ENCODE measurements at places on chromosomes 7 and 10.

- no peak for DNase-seq
These were observed 68.9 kb downstream of the C10orf143 start for GRCh38 chr10:130041451-130042371.

- no peak for DNase-seq
These were observed 67.3 kb downstream of the GLCCI1 start for GRCh38 chr7:8035647-8036518.

DNA sequence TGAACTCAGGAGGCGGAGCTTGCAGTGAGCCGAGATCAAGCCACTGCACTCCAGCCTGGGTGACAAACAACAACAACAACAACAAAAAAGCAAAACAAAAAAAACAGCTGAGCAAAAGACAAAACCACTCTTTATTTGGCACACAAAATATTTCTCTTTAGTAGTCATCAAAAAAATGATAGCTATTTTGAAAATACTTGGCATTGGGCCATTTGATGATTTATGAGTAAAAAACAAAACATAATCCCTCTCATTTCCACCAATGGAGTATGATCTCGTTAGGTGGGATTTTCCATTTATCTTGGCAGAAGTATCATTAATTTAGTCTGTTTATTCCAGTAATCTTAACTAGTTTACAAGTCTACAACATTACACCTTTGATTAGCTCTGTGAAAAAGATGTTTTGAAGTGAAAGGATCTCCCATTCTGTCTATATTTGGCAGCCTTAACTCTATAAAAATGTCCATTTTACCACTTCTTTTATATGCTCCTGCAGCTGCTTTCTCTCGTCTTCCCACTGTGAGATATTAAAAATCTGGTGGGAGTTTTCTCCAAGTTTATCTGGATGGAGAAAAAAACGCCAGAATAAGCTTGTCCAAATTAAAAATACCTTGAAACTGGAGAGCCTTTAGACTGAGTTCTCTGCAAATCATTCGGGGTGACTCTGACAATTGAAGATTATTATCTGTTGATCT is 58.8 kb upstream of the AGMO start:
- no peak for DNase-seq

GRCh38 chr10:6973899-6974298 is 393.8 kb upstream of the PRKCQ start:
- no peak for DNase-seq

GRCh38 chr10:21257919-21258318 is 267.6 kb downstream of the SKIDA1 start:
- no peak for DNase-seq

GRCh38 chr7:106281585-106282318 is 3.0 kb downstream of the NAMPT start:
- DNase-seq: peak; percentile 25

DNA sequence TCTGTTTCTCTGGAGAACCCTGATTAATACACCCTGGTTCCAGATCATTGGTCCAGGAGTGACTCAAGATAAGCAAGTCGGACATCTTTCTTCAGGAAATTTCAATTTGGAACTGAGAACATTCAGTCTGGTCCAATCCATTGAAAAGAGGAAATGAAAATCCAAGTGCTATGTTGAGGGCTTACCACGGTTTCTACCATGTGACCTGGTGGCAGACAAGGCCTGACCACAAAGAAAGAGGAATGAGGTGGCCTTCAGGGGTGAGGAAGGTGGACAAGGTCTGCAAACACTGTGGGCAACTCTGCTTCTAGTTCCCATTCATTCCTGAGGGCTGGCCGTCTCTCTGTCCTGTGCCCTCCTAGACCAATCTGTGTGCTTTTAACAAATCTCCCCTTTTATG is 149.2 kb upstream of the GHITM start:
- DNase-seq: no peak

GRCh38 chr10:63522277-63522687 is 1.1 kb downstream of the REEP3 start:
- no peak for DNase-seq

DNA sequence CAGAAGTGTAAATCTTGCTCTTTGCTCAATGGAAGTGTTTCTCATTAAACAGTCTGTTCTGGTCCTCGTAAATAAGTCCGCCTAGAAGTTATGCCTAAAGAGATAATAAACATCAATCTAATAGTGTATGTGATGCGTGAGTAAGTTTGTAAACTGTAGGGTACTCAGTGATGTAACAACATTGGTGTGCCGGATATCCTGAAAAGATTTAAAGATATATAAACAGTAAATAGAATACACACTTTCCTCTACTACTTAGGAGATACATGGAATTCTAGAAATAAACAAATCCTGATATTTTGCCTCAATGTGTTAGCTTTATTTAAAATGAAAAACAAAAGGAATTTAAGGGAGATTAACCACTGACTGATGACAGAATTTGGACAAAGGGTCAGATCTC is 123.5 kb downstream of the AHR start:
- DNase-seq: no peak

DNA sequence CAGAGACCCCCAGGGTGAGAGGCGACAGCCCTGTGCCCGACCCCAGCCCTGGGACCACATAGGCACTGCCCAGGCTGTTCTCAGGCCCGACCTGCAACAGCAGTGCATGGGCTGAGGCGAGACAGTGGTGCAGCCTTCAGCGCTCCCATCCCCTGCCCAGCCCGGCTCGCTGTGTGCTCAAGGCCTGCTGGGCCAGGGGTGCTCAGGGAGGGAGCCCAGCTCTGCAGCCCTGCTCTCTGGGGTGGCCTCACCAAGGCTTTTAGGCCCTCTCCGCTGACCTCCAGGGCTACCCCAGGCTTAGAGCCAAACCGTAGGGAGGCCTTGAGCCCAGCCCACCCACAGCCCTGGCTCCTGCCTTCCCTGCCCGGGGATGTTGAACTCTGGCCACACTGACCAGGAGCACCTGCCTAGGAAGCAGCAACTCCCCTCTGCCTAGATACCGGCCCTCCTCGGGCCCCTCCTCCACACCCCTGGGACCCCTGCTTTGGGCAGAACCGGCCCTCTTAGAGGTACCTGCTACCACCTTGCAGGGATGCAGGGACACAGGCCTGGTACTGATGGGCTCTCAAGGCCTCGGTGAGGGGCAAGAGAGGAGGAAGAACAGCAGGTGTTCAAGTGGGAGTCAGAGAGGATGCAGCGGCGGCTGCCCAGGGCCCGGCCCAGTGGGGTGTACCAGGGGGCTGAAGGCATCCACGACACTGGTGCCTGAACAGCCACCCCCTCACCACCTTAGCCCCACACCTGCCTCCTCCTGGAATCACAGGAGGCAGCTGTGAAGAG is 231.5 kb downstream of the ELFN1 start:
- DNase-seq: no peak

DNA sequence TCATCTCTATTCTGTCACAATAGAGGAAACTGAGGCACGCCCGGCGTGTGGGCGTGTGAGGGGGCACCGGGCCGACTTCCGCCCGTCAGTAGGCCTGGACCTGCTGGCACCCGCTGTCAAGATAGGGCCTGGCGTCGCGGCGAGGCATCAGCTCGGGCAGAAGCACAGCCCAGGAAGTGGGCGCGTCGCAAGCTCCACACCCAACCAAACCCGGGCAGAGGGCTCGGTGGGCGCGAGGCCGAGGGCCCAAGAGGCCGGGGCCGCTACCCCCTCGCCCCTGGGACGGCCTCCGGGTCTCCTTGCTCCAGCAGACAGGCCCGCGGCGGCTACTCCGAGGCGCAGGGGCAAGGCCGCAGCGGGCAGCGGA is 91.2 kb downstream of the SPAG6 start:
- DNase-seq: no peak

GRCh38 chr10:28111712-28112111 is 112.8 kb upstream of the ODAD2 start:
- DNase-seq: no peak

DNA sequence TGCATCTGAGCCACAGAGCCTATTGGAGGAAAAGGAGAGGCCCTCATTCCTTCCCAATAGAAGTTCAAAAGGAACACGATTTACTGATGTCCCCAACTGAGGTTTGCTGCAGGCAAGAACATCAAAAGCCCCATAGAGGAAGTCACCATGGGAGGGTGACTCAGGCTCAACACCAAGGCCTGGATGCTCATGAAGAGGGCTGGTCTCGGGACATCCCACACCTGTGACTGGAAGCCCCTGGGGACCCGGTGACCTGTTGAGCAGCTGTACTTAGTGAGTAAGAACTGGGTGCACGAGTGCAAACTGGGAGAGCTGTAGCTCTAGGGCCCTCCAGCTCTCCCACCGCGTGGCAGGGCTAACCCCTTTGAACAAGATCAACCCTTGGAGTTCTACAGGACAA is 38.0 kb downstream of the CYTH3 start:
- peak; percentile 13 for DNase-seq

GRCh38 chr7:114710499-114710898 is 211.4 kb upstream of the MDFIC start:
- DNase-seq: no peak

GRCh38 chr7:115754226-115754625 is 276.3 kb downstream of the TFEC start:
- DNase-seq: no peak

GRCh38 chr7:5424749-5425506 is 1.3 kb upstream of the TNRC18 start:
- no peak for DNase-seq

DNA sequence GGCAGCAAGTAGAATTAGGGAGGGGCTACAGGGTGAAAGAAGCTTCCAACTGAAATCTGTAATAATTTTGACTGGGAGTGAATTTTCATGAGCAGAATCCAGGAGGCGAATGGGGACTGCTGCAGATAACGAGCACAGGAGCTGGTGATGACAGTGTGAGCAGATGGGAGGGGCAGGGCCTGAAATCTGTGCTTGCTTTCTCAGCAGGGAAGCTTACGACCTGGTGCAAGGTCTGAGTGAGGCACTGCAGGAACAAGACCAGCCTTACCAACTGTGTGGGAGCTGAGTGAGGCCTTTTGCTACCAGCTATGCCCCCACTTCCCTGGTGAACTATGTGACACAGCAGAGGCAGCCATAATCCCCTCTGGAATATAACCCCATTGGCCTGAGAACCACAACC is 109.8 kb downstream of the HPSE2 start:
- no peak for DNase-seq

DNA sequence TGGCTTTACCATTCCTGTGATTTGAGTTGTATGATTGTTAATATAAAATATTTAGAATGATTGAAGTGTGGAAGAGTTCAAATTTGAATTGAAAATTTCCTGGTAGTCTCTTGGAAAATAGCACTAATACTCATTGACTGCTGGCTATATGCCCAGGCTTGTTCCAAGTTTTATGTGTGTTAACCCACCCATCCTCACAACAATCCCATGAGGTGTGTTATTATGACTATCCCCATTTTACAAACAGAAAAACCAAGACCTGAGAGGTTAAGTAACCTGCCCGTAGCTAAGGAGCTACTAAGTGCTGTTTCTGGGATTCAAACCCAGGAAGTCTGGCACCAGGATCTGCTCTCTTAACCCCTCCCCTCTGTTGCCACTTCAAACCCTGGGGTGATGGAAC is 213.9 kb downstream of the CREB5 start:
- no peak for DNase-seq

DNA sequence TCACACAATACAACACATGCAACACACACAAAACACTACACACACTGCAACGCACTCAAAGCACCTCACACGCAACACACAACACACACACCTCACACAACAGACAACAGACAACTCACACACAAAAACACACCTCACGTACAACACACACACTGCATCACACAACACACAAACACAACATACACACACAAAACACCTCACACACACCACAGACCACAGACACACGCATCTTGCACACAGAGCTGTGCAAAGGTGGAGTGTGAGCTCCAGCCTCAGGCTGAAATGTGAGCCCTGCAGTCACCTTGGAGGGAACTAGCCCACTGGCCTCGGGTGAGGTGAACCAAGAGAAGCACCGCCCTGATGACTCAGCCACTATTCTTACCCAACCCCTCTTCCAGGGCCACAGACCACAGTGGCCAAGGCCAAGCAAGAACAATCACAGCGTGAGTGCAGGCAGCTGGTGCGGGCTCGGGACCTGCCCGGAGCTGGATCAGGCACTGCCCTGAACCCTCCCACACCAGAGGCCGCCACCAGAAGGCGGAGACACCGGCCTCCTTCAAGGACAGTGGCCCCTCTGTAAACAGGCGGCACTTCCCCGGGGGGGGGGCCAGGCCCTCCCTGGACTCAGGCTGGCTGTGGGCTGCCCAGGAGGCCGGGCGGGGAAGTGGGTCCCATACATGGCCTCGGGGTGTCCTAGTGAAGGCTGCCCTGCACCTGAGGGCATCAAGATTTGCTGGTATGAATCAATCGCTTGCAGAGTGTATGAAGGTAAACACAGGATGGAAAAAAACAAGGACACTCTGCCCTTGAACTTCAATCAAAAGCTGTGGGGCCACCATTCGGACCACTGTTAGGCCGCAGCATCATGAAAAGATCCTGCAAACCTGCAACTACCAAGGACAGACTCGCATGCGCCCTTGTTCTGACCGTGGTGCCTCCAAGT is 106.7 kb downstream of the TNS3 start:
- DNase-seq: no peak

DNA sequence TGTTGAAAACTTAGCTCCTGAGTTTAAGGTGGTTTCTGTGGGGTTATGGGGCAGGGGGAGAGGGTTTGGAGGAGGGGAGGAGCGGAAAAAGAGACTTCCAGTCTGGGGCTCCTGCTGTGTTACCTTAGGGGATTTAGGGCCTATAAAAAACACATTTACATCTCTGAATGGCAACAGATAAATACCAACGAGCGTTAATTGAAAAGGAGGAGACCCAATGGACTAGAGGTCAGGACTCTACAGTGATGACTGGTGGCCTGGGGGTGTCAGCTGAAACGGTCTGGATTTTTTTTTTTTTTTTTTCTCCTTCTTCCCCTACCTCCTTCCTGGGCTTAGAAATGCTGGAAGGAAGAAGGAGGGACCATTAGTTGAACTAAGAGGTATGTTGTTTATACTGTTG is 47.4 kb downstream of the AUTS2 start:
- DNase-seq: no peak

GRCh38 chr10:52688899-52689298 is 83.7 kb downstream of the MBL2 start:
- DNase-seq: no peak

- no peak for DNase-seq
These were observed 1584.4 kb upstream of the LRRTM3 start for GRCh38 chr10:65341323-65341925.

GRCh38 chr10:95287281-95287680 is 3.5 kb downstream of the PDLIM1 start:
- DNase-seq: no peak

- no peak for DNase-seq
These were observed 45.1 kb upstream of the AGR3 start for GRCh38 chr7:16926861-16927260.

DNA sequence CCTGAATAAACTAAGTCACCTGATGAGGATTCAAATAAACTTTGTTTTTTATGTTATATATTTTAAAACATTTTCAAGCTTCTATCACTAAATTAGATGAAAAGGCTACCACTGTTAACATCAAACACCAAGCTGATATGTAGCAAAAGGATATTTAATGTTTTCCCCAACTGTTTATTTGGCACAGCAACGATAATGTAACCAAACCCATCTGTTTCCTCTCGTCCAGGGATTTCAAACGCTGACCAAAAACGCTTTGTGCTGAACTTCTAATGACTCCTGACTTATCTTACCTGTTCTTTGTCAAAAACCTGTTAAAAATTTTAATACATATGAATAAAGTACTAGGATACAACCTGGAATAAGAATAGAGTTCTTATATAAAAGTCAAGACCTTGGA is 30.5 kb downstream of the DCLRE1A start:
- no peak for DNase-seq
